Urinary bladder (tissue), 4 donors: ENCODE measurements at places on chromosomes 16 and 17.

DNA sequence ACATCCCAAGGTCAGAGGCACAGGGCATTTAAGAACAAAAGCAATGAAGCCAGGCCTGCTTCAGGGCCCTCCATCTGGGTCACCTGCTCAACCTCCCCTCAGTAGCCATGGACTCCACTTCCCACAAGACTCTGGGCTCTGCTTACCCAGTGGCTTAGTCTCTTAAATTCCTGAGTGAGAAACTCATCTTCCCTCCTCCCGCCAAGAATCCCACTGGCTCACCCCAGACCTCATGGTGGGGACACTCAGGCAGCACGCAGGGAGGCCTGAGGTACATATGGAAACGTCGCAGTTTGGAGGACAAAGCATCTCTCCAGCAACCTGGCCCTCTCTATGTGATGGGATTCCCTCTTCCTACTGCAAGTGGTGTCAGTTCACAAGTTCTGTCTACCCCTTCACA, 326.7 kb upstream of the CDH5 start:
- DNase-seq: no peak

GRCh38 chr16:79757968-79758367, 157.4 kb upstream of the MAF start:
- DNase-seq: no peak

- no peak for DNase-seq
These were observed 20.9 kb downstream of the KCNG4 start for GRCh38 chr16:84218956-84219355.

- DNase-seq: no peak
These were observed 9.3 kb downstream of the GJD3 start for GRCh38 chr17:40355123-40355803.

DNA sequence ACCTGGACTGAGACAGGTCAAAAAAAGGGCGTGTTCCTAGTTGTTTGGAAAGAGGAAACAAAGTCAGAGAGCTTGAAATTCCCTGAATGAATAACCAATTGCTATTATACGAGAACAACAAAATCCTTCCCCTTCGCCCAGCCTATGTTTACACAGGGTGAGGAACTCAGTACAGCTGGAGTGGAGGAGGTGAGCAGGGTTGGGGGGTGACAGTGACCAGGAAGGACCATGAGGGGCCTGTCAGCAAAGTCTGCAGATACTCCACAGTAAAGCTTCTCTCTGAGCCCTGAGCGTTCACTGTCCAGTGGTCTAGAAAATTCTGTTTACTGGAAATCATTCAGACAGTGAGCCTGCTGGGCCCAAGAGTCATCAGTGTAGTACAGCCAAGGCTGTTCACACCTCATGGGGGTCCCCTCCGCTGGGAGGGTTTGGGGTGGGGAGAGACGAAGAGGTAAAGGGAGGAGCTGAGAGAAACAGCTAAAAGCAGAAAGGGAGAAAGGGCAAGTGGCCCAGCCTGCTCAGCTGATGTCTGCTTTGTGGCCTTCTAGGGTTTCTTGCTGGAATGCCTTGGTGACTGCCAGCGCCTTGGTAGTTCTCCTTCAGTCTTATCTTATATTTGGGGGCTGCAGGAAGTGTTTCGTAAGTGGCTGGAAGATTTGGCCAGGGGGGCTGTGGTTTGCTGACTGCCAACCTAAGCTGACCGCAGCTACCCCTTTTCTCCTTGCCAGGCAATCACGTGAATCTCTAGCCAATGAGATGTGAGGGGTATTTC, 5.7 kb downstream of the DUSP3 start:
- no peak for DNase-seq
